ENCODE measurements at places on chromosomes 3 and 15.

DNA sequence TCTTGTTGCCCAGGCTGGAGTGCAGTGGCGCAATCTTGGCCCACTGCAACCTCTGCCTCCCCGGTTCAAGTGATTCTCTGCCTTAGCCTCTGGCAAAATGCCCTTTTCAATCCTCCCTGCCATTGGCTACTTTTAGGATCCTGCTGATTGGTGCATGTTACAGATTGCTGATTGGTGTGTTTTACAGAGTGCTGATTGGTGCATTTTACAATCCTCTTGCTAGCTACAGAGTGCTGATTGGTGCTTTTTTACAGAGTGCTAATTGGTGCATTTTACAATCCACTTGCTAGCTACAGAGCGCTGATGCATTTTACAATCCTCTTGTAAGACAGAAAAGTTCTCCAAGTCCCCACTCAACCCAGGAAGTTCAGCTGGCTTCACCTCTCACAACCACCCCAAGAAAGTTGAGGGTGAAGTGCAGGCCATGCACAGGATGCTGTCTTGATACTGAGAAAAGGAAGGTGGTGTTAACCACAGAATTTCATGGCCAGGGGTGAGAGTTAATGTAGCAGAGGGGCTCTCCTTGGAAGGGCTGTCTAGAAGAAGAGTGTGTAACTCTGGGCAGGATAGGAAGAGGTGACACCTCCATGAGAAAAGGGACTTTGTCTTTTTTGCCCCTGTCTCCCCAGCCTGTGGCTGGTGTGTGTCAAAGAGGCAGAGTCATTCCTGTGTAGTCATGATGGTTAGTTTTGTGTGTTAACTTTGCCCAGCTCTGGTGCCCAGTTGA lies 145.9 kb downstream of the APBA2 start:
- DNase-seq: no peak

DNA sequence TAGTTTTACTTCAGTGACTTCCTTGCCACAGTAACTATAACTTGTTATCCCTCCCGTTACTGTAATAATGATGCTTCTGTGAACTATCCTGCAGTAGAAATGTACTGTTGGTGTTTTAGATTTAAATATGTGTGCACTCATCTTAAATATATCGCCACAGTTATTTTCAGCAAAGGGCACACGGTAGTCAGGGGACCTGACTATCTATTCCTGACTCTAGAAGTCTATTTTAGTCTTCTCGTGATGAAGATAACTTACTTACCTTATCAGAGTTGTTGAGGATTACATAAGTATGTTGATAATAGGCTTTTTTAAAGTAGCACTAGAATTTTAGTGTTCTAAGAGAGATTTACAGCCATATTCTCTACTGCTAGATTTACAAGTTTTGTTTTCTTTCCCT lies 65.3 kb downstream of the ECT2 start:
- DNase-seq: no peak

GRCh38 chr3:103440539-103441203 lies 1005.9 kb downstream of the ZPLD1 start:
- peak; percentile 31 for DNase-seq

DNA sequence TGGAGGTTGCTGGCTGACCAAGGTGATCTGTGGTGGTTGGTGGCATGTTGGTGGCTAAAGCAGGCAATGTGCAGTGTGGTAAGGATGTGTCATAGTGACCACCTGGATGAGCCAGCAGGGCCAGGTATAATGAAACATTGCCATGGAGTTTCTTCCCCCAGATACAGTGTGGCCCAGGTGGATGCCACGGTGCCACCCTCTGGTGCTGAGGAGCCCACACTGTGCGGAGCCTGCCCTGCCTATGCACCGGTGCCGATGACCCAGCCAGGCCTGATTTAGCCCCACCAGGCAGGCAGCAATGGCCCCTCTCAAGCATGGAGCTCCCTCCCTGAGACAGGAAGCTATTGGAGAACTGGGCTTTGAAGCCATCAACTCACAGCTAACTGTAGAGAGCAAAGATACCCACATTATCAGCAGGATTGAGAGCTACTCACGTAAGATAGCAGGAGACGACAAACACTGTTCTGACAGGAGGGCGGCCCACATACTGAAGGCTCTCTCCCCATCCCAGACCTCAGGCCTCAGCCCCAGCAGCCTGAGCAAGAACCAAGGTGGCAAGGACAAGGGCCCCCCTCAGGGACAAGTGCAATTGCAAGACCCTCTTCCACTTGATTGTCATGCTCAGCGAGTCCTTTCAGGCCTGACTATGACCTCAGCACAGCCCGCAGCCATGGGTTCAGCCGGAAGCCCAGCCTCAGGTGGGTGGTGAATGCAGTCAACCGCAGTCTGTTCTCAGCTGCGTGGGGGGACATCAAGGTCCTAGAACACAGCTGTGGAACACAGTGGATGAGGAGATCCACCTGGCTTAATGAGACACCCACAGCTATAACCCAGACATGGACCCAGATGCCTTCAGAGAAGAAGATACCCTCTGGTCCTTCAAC lies 82.8 kb upstream of the CDV3 start:
- no peak for DNase-seq

- no peak for DNase-seq
These were observed 77.2 kb upstream of the NR2E3 start for GRCh38 chr15:71733122-71733521.

- no peak for DNase-seq
These were observed 241.7 kb downstream of the ATP8B4 start for GRCh38 chr15:49877117-49877872.

DNA sequence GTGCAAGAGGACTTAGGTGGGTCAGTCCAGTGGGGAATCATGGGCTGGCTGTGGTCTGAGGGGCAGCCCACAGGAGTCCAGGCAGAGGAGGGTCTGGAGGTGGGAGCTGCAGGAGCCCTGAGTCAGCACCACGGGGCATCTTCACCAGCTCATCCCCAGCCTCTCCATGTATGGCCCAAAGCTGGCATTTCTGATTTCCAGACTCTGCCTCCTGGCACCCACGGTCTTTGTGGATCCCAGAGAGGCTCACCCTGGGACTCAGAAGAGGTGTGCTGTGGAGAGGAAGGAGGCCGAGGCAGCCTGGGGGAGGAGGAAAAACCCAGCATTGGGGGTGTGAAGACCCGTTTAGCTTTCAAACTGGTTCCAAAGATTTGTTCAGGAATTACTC lies 64.5 kb upstream of the KLF13 start:
- no peak for DNase-seq

DNA sequence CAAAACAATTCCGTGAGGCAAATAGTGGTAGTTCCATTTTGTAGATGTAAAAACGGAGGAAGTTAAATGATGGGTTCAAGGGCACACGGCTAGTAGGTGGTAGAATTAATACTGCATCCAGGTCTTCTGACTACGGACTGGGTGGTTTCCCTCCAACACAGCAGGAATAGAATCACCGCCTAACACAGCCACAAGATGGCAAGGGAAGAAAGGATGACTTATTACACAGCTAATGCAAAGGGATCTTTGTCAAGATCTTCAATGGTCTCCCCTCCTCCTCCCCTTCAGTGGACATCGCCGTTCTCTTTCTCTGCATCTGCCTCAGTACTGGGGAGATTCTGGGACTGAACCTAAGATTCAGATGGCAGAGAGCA lies 524 bp upstream of the TOPBP1 start:
- DNase-seq: peak; percentile 31

GRCh38 chr15:25242957-25243799 lies 195.6 kb downstream of the UBE3A start:
- DNase-seq: no peak

DNA sequence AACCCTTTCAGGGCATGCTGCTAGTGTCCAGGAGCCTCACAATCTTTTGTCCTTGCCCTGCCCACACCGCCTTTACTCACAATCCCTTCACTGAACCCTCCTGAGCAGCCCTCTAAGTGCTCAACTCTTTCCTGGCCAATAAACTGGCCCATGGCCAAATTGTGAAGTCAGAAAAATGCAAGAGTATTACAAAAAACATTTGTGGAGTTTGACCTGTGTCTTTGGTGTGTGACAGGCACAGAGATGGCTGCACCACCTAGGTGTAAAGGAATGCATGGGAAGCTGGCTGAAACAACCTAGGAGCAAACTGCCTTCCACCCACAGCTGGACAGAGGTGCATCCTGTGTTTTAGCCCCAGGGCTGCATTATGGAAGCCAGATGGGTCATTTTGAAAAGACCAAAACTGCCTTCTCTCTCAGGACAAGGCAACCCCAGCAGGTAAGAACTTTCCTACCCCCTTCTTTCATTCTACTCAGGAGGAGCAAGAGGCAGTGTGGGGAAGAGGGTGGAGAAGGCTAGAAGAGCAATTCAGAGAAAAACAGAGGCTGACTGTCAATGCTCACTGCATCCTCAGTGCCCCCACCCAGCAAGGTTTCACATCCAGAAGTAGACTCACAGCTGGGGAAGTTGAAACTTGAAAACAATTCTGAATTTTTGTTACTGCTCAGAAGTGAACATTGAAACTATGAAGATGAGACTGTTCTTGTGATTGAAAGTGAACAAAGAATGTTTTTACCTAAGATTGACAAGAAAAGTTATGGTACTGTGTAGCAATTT lies 78.6 kb downstream of the TRIM42 start:
- no peak for DNase-seq

GRCh38 chr3:124952282-124952855 lies 17.8 kb upstream of the MUC13 start:
- no peak for DNase-seq

DNA sequence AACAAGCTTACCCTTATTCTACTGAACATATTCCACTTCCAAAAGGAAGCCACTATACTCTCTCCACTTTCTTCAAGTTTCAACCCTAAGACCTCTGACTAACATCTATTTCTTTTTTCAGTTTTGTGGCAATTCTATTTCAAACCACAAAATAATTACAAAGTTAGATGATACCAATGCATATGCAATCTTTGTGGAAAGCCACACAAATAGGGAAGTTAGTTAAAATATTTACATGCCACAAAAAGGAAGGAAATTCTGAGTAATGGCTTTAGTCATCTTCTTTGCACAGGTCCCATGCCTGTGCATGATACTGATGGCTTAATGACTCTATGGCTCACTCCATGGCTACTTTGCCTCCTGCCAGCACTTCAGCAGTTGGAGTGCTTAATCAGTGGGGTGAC lies 57.0 kb upstream of the MCTP2 start:
- DNase-seq: peak; percentile 99

DNA sequence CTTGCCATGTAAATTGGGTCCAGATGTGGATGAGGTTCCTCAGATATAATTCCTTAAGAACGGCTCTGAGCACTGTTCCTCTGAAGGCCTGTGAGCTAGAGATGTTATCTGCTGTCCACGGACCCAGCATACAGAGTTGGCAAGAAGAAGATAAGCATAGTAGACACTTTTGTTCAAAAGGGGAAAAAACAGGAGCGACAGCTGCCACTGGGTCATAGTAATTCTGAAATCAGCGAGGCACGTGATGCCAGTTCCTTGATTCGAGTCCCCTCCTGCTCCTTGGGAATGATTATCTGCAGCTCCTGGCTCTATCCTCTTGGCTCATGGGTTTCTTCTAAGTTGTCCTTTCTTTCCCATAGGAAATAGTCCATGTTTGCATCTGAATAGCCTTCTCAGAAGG lies 2.5 kb upstream of the RAB7A start:
- DNase-seq: no peak

GRCh38 chr15:66115568-66116206 lies 137.9 kb downstream of the MEGF11 start:
- DNase-seq: no peak

DNA sequence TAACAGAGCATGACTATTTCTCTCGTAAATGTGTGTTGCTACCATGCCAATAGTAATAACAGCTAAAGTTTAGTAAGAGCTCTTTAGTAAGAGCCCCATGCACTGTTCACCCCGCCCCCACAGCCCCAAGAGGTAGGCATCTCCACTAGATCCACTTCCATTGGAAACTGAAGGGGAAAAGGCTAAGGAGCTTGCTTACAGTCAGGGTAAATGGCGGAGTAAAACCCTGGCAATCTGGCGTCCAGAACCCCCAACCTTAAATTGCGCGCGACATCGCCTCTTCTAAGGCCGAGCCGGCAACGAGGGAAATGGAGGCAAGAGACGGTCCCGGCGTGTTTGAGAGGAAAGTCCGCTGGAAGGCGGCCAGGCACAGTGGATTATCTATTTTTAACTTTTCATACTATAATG lies 654 bp upstream of the C3orf38 start:
- peak; percentile 71 for DNase-seq

GRCh38 chr3:122767540-122768372 lies 25.9 kb downstream of the HSPBAP1 start:
- no peak for DNase-seq

GRCh38 chr3:69425249-69425648 lies 39.4 kb upstream of the FRMD4B start:
- DNase-seq: peak; percentile 34

GRCh38 chr3:115931581-115931980 lies 308.3 kb downstream of the GAP43 start:
- DNase-seq: no peak

DNA sequence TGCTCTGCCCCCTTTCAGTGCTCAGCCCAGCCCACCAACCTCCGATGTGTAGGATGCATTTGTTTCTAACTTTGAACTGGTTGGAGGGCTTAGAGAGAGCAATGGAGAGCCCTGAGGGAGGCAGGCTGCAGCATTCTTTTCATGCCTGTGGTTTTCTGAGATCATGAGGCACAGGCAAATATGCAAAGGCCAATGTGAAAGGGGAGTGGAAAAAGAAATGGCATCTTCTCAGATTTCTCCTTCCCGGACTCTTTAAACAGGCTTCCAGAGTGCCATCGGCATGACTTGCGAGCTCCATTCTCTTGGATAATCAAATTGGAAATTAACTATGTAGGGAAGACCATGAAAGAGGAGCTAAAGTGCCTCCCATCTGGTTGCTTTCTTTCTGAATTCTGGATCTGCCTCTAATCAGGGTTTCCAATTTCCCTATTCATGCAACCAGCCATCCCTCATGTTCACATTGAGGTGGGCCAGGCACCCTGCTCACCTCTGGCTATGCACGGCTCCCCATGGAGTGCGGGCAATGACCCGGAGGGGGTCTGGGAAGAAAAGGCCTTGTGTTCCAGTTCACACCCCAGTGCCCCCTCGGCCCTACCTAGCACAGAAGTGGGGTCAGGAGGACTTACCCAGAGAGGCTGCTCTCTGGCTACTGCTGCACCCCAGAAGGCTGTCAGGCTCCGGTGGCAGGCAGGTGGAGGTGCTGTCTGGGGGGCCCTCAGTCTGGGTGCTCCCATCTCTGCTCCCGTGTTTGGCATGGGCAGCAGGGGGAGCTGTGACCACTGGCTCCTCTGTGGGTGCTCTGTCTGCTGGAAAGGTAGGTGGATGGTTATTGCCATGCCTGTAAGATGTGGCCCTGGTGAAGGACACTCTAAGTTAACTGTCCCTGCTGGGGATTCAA lies 16.1 kb downstream of the AMOTL2 start:
- no peak for DNase-seq

- DNase-seq: no peak
These were observed 60.9 kb downstream of the ASB7 start for GRCh38 chr15:100663086-100663914.

Data from AML-193 (cell line).